ENCODE measurements at places on chromosomes 1 and 21. TPM values are rescaled to one million over a fixed set of nuclear protein-coding genes. Genes with fewer than 3 reads are reported as not detected.

The CXADR gene
- total RNA-seq = not detected

DNA sequence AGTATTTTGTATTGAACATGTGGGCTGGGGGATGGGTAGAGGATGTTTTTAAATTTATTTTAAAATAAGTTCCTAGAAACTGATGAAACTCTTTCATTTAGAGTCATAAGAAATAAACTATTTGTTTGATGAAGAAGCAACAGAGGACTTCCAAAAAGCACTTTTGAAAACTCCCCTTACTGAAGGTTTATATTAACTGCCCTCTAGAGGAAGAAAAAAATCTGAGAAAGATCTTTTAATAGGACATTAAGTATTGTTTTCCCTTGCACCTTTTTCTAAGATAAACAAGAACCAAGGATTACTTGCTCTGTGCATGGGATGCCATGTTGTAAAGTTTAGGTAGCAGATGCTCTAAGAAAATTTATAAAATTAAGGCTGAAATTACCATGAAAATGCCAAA, 14.1 kb downstream of the DISP1 start:
- no peak overlapping the region for H3K4me3 ChIP-seq
- no peak overlapping the region for H3K27ac ChIP-seq
- DNase-seq = no peak
- no peaks in the 10 kb centered on the region for H3K36me3 ChIP-seq
- peaks cover 2% of the 10 kb centered on the region for H3K4me1 ChIP-seq

The MTR gene
- total RNA-seq = 31.3 TPM

GRCh38 chr1:17927952-17928351, 172.8 kb downstream of the ACTL8 start:
- no peak for DNase-seq
- H3K4me1 ChIP-seq = peaks cover 4% of the 10 kb centered on the region
- H3K36me3 ChIP-seq = no peaks in the 10 kb centered on the region
- H3K4me3 ChIP-seq = no peak overlapping the region

DNA sequence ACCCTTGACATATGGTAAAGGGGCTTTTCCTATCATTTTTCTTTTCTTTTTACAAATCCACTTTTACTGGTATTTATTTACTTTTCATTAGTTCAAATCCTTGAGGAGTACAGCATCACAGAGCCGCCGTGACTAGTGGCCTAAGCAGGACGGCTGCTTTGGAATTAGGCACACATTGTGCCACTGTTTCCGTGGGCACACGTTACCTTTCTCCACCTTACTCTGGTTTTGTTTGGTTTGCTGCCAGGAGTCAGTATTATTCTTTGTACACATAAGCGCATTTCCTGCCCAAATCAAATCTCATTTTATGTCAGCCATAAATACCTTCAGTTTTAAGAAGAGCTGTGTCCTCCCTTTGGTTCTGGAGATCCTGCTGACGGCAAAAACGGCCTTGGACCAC, 31.2 kb downstream of the SCCPDH start:
- H3K36me3 ChIP-seq = peaks cover under 1% of the 10 kb centered on the region
- no peaks in the 10 kb centered on the region for H3K27me3 ChIP-seq
- no peak overlapping the region for H3K27ac ChIP-seq
- no peak overlapping the region for H3K4me3 ChIP-seq
- no peak for DNase-seq
- no peaks in the 10 kb centered on the region for H3K4me1 ChIP-seq
